ENCODE measurements at places on chromosomes 6 and 20. TPM values are rescaled to one million over a fixed set of nuclear protein-coding genes. Genes with fewer than 3 reads are reported as not detected.

Gene RSPO3
- total RNA-seq = 8.4 TPM

Gene BTN3A1
- total RNA-seq = 21.8 TPM

Gene CRIP3
- total RNA-seq = 0.92 TPM

Gene SLC26A8
- total RNA-seq = 0.14 TPM

Gene EBF4
- total RNA-seq = 30.8 TPM

Gene GMPR
- 29.3 TPM for total RNA-seq

Gene PRIM2
- total RNA-seq = 19.6 TPM

Gene SPEF1
- total RNA-seq = not detected

Gene FBXO30
- total RNA-seq = 14.7 TPM

Gene PHACTR1
- 9.4 TPM for total RNA-seq

Gene CFAP61
- total RNA-seq = not detected

- H3K36me3 ChIP-seq = no peaks in the 10 kb centered on the region
- H3K27ac ChIP-seq = no peak overlapping the region
- no peak for DNase-seq
- H3K27me3 ChIP-seq = peaks cover 20% of the 10 kb centered on the region
- H3K4me3 ChIP-seq = no peak overlapping the region
These were observed 206.1 kb downstream of the TTLL2 start for GRCh38 chr6:167530951-167531350.

DNA sequence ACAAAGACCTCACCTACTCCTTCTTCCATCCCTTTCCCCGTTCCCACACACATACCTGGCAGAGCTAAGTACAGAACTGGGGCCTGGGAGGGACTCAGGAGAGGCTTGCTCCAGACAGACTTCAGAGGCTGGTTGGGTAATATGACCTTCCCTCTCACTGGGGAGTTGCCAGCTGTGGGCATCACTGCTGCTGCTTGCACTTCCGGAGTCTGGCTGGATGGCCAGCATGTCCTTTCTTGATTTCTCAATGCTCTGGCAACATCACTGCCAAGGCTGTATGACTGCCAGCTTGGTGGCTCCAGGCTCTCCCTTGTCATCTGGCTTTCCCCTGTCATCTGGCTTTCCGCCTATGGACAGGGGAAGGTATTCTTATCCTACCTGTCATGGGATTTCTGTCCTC is 47.8 kb downstream of the CDH22 start:
- H3K4me3 ChIP-seq = no peak overlapping the region
- no peaks in the 10 kb centered on the region for H3K36me3 ChIP-seq
- peaks cover 78% of the 10 kb centered on the region for H3K27me3 ChIP-seq
- H3K27ac ChIP-seq = no peak overlapping the region
- no peak for DNase-seq

GRCh38 chr6:122620428-122620827 is 10.2 kb downstream of the PKIB start:
- peaks cover 13% of the 10 kb centered on the region for H3K4me1 ChIP-seq
- no peaks in the 10 kb centered on the region for H3K36me3 ChIP-seq
- no peak overlapping the region for H3K27ac ChIP-seq
- no peak overlapping the region for H3K4me3 ChIP-seq
- H3K27me3 ChIP-seq = no peaks in the 10 kb centered on the region
- DNase-seq = no peak

GRCh38 chr20:12728782-12729181 is 280.0 kb upstream of the SPTLC3 start:
- no peak overlapping the region for H3K27ac ChIP-seq
- no peaks in the 10 kb centered on the region for H3K27me3 ChIP-seq
- no peaks in the 10 kb centered on the region for H3K36me3 ChIP-seq
- no peak for DNase-seq
- no peak overlapping the region for H3K4me3 ChIP-seq

DNA sequence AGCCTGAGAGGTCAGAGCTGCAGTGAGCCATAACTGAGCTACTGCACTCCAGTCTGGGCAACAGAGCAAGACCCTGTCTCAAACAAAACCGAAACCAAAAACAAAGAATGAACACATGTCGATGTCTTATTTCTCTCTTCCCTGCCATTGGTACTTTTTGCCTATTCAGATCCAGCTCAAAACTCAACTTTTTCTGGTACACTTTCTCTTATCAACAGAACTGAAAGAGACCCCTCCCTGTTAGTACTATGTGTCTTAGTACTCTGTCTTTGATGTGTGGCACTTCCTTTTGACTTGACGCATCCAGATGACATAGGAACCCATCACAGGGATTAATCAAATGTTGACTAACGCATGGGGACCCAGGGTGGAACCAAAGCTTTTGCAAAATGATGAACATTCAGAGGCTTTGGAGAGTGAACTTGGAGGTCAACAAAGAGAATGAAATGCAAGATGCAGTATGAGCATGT is 44.8 kb downstream of the AKAP12 start:
- H3K4me1 ChIP-seq = peaks cover 34% of the 10 kb centered on the region
- no peak overlapping the region for H3K4me3 ChIP-seq
- peak overlapping the region; percentile 50 for H3K27ac ChIP-seq
- DNase-seq = no peak
- no peaks in the 10 kb centered on the region for H3K36me3 ChIP-seq
- no peaks in the 10 kb centered on the region for H3K27me3 ChIP-seq

- H3K4me1 ChIP-seq = peaks cover 10% of the 10 kb centered on the region
- H3K4me3 ChIP-seq = no peak overlapping the region
- no peaks in the 10 kb centered on the region for H3K36me3 ChIP-seq
- no peak overlapping the region for H3K27ac ChIP-seq
These were observed 11.4 kb upstream of the VEGFA start for GRCh38 chr6:43758617-43759050.

- no peaks in the 10 kb centered on the region for H3K27me3 ChIP-seq
- DNase-seq = no peak
These were observed 261.8 kb downstream of the ADGB start for GRCh38 chr6:146860583-146860982.

DNA sequence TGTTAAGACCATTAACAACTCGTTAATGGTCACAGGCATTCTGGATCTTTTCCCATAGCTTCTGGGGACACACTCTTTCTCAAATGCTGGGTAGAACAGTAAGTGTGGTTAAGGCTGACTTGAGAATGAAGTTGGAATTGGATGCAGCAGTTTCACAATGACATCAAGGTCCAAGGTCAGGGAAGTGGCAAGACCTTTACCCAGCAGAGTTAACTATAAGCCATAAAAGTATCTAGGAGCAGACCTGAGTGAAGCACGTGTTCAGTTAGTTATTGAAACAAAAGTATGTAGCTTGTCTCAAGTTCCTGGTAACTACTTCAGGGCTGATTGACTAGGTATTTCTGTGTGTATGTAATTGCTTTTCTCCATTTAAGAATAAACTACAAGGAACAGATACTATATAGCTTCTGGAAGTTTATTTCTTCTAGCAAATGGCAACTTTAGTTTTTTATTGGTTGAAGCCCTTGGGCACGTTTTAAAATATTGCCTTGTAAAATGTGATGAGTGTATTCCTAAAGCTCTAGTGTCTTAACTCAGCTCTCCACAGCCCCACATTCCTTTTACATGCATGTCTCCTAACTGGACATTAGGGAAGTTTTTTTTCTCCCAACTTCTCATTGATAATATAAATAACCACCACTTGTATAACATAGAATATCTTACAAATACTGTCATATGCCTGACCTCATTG is 479.0 kb upstream of the CITED2 start:
- H3K27ac ChIP-seq = no peak overlapping the region
- no peaks in the 10 kb centered on the region for H3K4me1 ChIP-seq
- H3K27me3 ChIP-seq = no peaks in the 10 kb centered on the region
- H3K36me3 ChIP-seq = no peaks in the 10 kb centered on the region

GRCh38 chr20:40933758-40934157 is 94.9 kb upstream of the TOP1 start:
- no peak for DNase-seq
- no peak overlapping the region for H3K27ac ChIP-seq
- H3K27me3 ChIP-seq = no peaks in the 10 kb centered on the region
- no peak overlapping the region for H3K4me3 ChIP-seq

DNA sequence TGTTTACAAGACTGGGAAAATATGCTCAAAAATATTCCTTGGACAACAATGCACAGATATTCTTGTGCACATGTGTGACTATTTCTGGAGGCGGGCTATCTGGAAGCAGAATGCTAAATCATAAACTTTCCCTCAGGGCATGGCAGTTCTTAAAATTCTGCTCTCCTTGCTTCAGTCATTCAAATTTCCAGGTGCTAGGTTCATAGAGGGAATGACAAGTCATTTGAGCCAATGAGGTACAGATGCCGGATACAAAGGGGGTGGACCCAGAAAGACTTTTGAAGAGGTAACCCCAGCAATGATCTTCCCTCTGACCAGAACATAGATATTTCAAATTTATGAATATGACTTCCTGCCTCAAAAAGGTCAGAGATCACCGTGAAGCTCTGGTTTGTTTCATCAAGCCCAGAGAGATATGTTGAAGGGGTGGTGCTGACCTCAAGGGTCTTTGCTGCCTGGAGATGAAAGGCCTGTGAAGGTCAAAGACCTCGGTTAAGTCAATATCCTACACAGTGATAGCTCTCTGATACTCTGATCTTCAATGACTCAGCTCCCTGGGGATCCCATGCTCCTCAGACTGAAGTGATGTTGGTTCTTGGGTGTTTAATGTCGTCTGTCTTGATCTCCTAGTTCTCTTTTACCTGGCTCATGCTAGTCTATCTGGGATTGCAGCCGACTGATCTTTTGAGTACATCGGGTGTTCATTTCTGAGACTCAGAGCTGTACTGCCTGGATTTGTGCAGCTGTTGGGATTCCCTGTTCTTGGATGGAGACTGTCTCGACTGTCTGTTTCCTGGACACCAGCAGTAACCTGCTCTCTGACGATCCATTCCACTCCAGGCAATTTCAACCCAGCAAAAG is 47.5 kb upstream of the TSHZ2 start:
- no peak for DNase-seq
- H3K4me1 ChIP-seq = no peaks in the 10 kb centered on the region
- no peaks in the 10 kb centered on the region for H3K36me3 ChIP-seq
- H3K27me3 ChIP-seq = no peaks in the 10 kb centered on the region
- H3K27ac ChIP-seq = no peak overlapping the region

- peak; percentile 1 for DNase-seq
- no peak overlapping the region for H3K4me3 ChIP-seq
- peaks cover 10% of the 10 kb centered on the region for H3K36me3 ChIP-seq
- H3K27ac ChIP-seq = no peak overlapping the region
- no peaks in the 10 kb centered on the region for H3K4me1 ChIP-seq
These were observed 38.2 kb upstream of the ZBP1 start for GRCh38 chr20:57658447-57658832.

GRCh38 chr6:75896526-75896925 is 147.5 kb downstream of the MYO6 start:
- no peak overlapping the region for H3K27ac ChIP-seq
- H3K4me1 ChIP-seq = no peaks in the 10 kb centered on the region
- no peaks in the 10 kb centered on the region for H3K27me3 ChIP-seq
- no peak for DNase-seq
- no peak overlapping the region for H3K4me3 ChIP-seq
- H3K36me3 ChIP-seq = peaks cover 35% of the 10 kb centered on the region

GRCh38 chr6:28537509-28538140 is 11.9 kb downstream of the GPX5 start:
- no peak overlapping the region for H3K27ac ChIP-seq
- H3K27me3 ChIP-seq = peaks cover 19% of the 10 kb centered on the region
- H3K4me3 ChIP-seq = no peak overlapping the region

DNA sequence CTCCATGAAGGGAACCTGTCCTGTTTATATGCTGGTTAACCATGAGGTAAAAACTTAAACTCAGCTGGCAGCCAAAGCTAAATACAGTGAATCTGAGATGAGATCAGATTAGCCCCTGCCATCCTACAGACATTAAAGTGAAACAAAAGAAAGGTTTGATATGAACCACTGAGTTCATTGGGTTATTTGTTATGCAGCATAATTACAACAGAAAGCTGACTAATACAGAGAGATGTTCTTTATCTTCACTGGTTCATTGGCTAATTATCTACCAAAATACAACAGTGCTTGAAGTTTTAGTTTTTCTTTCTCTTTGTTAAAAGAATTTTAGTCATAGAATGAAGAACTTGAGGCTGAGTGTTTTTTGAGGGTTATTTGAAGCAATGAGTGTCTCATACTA is 307.6 kb upstream of the FERMT1 start:
- no peaks in the 10 kb centered on the region for H3K4me1 ChIP-seq
- no peak overlapping the region for H3K4me3 ChIP-seq
- no peaks in the 10 kb centered on the region for H3K36me3 ChIP-seq
- no peak for DNase-seq

- no peaks in the 10 kb centered on the region for H3K27me3 ChIP-seq
- DNase-seq = no peak
- H3K4me3 ChIP-seq = no peak overlapping the region
These were observed 14.9 kb downstream of the ADTRP start for GRCh38 chr6:11763460-11764249.

- no peak overlapping the region for H3K4me3 ChIP-seq
- peak; percentile 16 for DNase-seq
- no peaks in the 10 kb centered on the region for H3K36me3 ChIP-seq
- H3K27me3 ChIP-seq = no peaks in the 10 kb centered on the region
- peaks cover 10% of the 10 kb centered on the region for H3K4me1 ChIP-seq
- H3K27ac ChIP-seq = no peak overlapping the region
These were observed 52.4 kb downstream of the SCAND1 start for GRCh38 chr20:35901678-35902544.

DNA sequence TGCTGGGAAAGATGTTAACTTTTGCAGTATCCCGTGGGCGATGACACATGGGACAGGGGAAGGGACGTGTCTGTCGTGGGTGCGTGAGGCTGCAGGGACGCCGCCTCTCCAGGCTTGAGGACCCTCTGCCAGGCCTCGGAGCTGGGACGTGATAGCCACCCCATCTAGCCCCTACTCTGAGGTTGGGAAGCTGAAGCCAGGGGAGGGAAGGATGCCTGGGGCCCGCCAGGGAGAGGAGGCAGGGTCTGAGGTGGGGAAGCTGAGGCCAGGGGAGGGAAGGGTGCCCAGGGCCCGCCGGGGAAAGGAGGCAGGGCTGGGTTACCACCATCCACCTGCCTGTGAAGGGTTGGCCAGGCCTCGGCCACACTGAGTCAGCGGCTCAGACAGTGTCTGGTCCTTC is 38.2 kb upstream of the GATA5 start:
- no peaks in the 10 kb centered on the region for H3K27me3 ChIP-seq
- no peak overlapping the region for H3K4me3 ChIP-seq
- H3K36me3 ChIP-seq = no peaks in the 10 kb centered on the region

- peaks cover 24% of the 10 kb centered on the region for H3K36me3 ChIP-seq
- DNase-seq = no peak
- no peak overlapping the region for H3K4me3 ChIP-seq
- H3K4me1 ChIP-seq = no peaks in the 10 kb centered on the region
These were observed 127.8 kb downstream of the TASP1 start for GRCh38 chr20:13510837-13511488.

DNA sequence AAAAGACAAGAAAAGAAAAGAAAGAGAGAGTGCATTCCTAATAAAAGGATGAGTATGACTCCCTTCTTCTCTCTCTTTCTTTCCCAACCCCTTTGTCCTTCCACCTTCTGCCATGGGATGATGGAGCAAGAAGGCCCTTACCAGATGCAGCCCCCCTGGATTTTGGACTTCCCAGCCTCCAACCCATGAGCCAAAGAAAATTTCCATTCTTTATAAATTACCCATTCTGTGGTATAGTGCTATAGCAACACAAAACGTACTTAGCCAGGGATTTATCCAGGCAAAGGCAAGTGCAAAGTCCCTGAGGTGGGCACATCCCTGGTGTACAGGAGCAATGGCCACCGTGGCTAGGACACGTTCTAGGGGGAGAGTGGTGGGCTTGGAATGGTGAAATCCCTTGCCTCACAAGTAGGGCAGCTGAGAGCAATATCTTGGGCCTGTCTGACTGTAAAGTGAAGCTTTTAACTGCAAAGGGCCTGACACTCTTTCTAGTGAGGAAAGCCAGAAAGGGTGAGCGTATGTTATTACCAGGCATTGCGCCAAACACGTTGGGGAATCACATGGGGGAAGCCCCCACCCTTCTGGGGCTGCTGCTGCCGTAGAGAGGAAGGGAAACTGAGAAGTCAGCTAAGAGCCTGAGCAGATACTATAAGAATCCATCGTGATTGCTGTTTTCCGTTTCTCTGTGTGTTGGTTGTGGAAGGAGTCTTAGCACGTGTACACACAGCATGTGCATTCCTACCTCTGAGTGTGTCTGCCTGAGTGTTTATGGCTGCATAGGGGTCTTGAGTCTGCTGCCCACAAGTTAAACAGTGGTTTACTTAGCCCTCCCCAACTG is 50.7 kb upstream of the SIRPA start:
- H3K36me3 ChIP-seq = no peaks in the 10 kb centered on the region
